ENCODE measurements at places on chromosomes 1 and 21.

- no peak for DNase-seq
These were observed 28.7 kb upstream of the CDC14A start for GRCh38 chr1:100323419-100324106.

DNA sequence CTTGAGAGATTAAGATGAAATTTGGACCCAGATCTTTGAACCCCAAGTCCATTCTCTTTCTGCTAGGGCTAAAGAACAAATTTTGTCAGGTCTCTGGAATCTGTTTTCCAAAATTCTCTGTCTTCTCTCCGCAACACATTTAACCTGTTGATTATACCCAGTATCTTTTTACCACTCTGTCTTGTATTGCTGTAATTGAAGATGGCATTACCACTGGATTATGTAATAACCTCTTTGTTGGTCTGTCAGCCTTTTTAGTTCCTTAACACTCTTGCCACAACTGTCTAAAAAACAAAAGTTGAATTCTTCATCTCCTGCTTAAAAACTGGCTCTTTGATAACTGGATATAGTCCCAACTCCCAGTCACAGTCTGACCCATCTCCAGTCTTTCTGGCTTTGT lies 3.0 kb downstream of the SRP9 start:
- DNase-seq: no peak

DNA sequence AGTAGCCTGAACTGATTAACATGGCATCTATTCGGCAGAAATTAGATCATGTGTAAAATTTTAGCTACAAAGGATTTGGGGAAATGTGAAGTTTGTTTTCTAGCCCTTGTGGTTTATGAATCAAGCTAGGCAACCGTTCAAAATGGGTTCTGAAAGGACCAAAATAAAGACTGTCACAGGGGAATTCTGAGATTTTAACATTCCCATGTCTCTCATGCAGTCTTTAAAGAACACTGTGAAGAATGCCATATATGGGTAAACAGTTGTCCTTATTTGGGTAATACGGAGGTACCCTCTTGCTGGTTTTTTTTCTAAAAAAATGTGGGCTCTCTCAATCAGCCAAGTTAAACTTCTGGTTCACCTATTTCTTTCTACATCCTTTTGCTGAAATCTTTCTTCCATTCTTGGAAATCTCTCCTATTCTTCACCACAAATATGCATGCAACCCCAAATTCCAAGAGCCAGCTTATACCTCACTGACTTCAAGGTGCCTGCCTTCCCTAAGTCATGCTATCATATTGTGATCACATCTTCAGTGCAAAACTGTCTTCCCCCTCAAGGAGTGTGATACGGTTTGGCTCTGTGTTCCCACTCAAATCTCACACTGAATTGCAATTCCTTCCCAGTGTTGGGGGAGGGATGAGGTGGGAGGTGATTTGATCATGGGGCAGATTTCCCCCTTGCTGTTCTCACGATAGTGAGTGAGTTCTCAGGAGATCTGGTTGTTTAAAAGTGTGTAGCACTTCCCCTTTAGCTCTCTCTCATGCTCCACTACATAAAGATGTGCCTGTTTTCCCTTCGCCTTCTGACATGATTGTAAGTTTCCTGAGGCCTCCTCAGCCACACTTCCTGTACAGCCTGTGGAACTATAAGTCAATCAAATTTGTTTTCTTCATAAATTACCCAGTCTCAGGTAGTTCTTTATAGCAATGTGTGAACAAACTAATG lies 308.7 kb downstream of the TTLL7 start:
- no peak for DNase-seq

- DNase-seq: no peak
These were observed 60.4 kb downstream of the CAPN2 start for GRCh38 chr1:223772771-223773160.

GRCh38 chr1:38834937-38835827 lies 24.4 kb downstream of the RRAGC start:
- DNase-seq: no peak

DNA sequence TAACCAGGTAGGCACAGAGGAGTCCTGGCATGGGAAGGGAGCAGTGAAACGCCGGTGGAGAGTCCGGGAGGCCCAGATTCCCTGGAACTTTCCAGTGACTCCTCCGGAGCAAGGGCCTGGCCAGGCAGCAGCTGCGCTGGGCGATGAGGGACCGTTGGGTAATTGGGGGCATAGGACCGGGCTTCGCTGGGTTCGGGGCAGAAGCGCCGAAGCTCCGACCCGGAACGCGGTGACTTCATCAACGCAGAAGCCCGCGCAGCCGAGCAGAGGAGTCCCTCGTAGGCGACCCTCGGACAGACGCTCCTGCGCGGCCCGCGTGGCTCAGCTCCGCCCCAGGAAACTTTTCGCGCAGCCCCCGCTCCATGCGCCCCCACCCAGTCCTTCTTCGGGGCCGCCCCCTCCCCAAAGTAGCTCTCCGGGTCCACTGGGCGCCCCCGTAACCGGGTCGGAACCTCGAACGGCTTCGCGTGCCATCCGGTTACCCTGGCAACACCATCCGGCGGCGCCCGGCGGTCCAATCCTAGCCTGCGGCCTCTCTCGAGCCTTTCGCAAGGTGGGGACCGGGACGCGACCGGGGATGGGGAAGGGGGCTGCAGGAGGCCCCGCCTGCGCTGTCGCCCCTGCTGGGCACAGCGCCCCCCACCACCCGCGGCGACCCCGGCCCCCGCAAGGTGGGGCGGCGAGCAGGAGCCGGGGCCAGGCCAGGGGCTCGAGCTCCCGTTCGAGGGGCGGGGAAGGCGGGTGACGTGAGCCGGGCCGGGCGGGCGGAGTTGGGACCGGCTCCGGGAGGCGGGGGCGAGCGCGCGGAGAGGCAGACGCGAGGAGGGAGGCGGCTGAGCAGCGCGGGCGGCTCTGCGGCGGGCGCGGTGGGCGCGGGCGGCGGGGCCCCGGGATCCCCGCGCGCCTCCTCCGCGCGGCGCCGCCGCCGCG lies at the start of gene AJAP1:
TSS of gene AJAP1 (plus strand) at position 814 of the 930 bp plus-strand sequence. CDS start 817 bp downstream, outside the sequence.
- no peak for DNase-seq

DNA sequence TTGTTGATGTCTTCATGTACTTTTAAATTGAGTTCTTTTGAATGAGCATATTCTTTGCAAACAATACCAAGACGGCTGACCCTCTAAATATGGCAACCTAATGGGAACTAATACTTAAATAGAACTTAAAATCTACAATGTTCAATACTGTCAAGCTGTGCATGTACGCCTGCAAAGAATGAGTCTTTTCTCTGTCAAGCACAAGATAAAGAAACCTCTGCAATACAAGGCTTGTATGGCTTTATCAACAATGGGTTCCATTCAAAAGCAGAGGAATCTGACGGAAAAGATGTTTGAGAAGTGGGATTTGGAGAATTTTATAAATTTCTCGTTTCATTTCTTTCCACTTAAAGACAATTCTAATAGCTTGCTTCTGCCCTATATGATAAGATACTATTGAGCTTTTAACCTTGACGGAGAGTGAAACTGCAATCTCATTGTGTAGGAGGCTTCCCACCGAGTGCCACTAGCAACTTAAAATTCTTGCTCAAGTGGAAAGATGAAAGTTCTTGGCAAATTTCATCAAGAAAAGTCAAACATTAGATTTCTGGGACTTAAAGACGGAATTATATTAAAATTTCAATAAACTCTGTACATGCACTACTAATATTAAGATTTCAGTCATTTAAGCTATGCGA lies 119.8 kb downstream of the RGS21 start:
- no peak for DNase-seq

- no peak for DNase-seq
These were observed 56.9 kb upstream of the LRP8 start for GRCh38 chr1:53384796-53385195.

DNA sequence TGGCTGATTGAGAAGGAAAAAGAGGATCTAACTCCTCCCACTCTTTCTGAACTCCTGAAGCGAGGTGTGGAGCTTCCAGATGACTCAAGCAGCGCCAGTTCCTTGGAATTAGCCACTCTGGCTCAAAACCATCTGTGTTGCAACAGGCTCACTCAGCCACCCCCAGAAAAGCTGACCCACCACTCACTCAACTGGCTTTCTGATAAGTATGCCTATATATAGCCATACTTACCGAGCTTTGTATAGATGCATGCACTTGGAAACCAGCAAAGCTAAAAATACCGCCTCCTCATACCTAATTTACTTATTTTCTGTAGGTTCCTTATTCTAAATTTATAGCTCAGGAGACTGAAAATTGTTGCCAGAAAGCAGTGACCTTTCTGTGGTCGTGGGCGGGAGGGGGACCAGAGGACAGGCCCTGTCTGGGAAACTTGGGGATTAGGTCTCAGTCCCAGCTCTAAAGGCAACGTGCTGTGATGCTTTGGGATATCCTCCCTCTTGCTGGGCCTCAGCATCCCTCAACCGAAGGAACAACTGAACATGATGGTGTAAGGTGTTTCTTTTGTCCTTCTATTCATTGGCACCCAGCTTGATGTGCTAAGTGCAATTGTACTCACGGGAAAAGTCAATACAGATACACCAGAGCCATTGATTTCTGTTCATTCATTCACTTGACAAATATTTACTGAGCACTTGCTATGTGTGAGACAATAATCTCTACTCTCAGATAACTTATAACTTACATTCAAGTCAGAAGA lies 65.7 kb downstream of the NENF start:
- no peak for DNase-seq

DNA sequence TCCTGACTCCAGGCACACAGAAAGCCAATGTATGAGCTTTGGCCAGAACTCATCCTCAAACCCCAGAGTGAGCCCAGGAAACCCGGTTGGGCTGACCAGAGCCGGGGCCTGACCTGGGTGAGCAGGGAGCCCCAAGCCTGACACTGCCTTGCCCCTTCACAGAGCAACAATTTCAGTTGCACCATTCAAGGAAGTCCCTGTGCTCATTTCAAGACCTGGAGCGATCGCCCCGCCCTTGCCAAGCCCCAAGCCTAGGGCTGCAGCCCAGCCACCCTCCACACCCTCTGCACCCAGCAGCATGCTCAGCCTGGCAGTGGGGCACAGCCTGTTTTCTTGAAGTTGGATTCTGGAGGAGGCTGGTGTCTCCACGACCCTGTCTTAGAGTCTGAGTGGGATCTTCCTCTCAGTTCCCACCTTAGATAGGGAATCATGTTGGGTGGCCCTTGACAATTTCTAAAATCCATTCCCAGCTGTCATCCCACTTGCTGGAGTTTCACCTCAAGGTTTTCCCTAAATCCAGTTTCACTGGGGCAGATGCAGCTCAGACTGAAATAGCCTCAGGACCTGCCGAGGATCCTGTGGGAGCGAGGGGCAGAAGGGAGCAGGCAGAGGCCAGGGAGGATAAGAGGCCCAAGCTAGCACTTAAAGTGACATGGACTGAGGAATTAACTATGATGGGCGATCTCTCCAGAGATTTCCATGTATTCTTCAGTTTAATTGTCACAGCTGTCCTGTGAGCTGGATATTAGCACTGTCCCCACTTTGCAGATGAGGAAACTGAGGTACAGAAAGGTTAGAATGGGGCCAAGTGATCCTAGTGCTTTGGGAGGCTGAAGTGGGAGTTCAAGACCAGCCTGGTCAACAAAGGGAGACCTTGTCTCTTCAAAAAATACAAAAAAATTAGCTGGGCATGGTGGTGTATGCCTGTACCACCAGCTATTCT lies 2.5 kb downstream of the NBL1 start:
- DNase-seq: no peak

- DNase-seq: no peak
These were observed 132.0 kb downstream of the FOXD2 start for GRCh38 chr1:47569681-47570470.

DNA sequence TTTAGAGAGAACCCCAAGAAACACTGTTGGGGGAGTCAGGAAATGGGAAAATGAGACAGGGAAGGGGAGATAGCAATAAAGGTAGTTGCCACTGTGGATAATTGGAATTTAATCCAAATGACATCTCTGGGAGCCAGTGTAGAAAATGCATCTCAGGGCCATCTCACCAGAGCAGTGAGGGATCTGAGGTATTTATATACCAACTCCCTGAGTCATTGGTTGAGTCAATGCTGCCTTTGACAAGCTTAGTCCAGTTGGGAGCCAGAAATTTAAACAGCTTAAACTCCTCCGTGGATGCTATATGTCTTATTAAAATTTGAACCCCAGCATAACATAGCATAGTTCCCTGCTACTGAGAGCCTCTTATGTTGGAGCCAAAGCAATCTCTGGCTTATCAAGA lies 140.3 kb downstream of the SLC30A10 start:
- DNase-seq: no peak

GRCh38 chr1:5670590-5671350 lies 321.5 kb downstream of the NPHP4 start:
- DNase-seq: no peak

GRCh38 chr21:38744861-38745260 lies 60.9 kb upstream of the ETS2 start:
- DNase-seq: no peak
